OCI-LY7 (cell line): ENCODE measurements at places on chromosomes 16 and 17.

DNA sequence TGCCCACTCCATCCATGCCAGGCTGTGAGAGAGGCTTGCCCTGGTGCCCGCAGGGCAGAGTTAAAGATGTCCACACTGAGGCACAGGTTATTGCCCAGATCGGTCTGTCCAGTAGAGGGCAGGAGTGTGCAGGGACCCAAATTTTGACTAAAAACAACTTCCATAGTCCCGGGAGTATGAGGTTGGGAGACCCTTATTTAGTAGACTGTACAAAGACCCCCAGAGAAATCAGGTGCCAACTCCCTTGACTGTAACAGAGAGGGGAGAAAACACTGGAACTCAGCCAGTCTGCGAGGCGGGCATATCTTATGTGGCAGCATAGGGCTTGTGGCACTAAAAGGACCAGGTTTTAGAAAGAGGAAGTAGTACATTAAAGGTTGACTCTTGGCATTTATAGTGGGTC, 43.4 kb downstream of the HNF1B start:
- DNase-seq = peak; percentile 40

DNA sequence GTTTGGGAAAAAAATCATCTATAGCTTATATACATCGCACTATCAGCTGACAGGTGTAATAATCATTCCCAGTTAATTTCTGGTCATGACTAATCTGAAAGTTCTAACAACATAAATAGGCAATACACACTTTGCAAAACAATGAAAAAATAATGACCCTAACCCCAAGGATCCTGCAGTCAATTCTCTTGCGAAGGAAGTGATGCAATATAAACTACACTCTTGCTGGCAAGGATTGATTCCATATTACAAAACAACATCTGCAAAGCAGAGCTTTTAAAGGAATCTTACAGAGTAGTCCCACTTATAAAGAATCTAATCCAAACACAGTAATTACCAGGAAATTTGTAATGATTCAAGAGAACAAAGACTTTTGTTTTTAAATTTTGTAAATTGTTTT, 73.4 kb downstream of the MYO1D start:
- DNase-seq = no peak

DNA sequence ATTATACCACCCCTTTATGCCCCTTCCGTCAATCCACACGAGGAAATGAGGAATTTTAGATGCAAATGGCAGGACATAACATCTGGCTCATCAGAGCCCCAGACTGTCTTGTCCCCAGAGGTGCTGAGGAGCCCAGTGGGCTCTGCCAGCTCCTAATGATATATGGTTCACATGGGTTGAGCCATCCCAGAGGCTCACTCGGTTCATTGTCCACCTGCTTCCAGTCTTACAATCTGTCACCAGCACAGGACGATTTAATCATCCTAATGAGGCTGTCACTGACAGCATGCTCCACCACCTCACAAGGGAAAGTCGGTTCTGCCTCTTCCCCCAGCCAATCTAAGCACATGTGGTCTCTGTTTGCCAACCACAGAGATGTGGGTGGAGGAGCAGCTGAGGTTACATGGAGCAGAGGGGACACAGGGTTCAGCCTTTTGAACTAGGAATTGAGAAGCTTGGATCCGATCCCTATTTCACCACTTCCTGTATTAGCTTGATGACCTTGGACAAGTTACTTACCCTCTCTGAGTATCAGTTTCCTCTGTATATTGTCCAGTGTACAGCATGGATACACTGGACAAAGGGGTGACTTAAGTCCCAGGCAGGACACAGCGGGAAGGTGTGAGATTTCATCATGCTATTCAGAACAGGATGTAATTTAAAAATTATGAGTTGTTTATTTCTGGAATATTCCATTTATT, 27.0 kb upstream of the DHX8 start:
- no peak for DNase-seq

DNA sequence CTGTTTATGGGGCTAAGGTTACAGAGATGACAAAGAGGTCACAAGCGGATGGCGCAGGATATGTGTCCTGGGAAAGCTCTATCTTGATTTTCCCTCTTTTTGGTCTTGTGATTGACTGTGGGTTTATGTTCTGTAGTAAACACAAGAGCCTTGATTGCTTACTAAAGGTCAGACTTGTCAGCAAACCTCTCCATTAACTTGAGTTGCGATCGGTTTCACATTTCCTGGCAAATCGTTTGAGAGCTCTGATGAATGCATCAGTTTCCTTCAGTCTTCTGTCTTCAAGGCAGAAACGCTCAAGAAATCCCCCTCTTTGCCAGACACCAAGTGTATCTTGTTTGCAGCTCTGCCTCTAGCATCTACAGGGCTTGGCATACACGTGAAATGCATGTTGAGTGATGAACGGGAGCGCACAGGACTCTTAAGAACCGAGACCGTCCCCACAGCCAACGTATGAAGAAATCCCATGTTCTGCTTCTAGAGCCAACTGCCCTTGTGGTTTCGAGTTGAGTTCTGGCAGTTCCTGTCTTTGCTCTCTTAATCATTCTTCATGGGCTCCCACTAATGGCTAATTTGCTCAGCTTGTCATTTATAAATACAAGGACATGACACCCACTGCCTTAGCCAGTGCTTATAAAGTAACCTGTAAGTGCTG, 143.3 kb downstream of the PITPNC1 start:
- no peak for DNase-seq

DNA sequence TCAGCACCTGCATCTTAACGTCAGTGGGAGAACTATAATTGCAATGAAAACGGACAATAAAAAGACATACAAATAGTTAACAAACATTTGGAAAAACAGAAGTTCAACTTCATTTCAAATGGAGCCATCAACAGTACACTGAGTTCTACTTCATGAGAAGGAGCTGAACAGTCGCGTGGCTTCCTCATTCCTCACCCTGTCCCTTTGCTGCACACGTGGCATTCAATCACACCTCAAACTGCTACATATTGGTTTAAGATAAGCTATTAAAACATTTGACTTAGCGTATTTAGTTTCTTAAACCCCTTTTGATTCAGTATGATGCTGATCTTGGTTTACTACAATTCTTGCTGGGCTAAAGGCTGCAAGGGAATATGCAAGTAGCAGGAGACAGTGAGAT, 76.8 kb downstream of the CDK5R1 start:
- DNase-seq = no peak

DNA sequence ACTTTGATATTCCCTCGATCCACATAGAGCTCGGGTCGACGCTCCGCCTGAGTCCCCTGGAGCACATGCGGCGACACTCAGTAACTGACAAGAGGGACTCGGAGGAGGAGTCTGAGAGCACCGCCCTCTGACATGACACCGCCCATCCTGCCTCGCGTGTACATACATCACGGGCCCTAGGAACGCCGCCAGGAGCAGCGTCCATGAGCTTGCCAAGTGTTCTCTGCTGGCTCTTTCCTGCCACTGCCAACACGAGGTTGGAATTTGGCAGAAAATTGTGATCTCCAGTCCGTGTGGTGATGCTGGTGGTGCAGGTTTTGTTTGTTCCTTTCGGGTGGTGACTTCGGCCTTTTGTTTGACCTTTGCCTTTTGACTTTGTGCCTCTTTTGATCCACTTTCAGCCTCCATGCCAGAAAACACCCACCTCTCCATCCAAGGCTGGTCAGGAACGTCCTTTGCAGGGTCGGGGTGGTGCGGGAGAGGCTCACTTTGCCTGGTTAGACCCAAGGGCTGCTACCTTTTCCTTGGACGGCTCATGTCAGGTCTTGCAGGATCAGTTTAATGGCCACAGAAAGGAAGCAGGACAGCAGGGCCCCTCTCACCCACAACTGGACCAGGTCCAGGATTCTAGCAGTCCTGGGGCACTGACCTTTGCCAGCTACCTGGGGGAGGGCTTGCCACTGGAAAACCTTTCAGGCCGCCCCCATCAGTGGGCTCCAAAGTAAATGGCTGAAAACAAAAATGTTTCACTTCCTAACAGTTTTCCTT, 27.6 kb downstream of the ELAC2 start:
- no peak for DNase-seq

DNA sequence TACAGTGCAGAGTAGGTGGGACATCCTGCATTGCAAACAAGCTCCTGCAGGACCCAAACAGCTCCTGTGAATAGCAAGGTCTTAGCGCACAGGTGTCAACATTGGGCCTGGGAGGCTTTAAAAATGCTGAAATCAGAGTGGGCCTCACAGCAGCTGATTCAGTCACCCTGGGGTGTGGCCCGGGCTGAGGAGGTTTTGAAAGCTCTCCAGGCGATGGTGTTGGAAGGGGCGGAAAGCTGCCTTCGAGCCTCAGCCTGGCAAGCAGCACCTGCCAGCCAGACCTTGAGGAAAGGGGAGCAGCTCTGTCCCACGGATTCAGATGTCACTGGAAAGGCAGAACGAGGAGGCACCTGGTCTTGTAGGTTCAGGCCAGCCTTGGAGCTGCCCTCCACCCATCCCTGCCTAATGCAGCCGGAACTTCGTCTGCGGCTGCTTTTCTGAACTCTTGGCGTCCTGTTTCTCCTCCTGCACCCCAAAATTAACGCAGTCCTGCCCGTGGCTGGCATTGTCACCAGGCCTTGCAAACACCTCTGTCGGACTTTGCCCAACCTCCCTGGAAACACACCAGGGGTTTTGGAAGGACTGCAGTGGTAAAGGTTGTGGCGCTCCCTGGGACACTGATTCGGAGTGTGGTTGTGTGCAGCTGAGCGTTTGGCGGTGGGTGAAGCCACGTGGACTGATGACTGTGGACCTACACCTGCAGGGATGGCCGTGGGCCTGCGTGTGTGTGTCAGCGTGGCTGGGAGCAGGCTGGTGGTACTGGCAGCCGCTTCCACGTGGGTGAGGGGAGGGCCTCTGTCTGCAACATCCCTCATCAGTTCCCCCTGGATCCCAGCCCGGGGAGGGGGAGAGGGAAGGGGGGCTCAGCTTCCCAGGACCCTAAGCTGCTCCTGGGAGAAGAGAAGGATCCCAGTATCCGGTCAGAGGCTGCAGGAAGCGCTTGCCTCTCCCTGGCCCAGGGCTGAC, 3.4 kb downstream of the NECAB2 start:
- DNase-seq = no peak

GRCh38 chr17:8120520-8121406, 2.4 kb upstream of the ALOXE3 start:
- DNase-seq = peak; percentile 81
